Fibroblast of the aortic adventitia (primary cell): ENCODE measurements at places on chromosomes 5 and 9. TPM values are rescaled to one million over a fixed set of nuclear protein-coding genes. Genes with fewer than 3 reads are reported as not detected.

DMRT3 gene
- not detected in 2 replicates for total RNA-seq

PDGFRB gene
- 111 and 180 TPM in 2 replicates for total RNA-seq

NXNL2 gene
- total RNA-seq = 0.74 and 1.1 TPM in 2 replicates

SLC34A3 gene
- not detected in 2 replicates for total RNA-seq

CDH6 gene
- 7.4 and 103 TPM in 2 replicates for total RNA-seq

OTP gene
- total RNA-seq = not detected in 2 replicates

INSL6 gene
- total RNA-seq = not detected in 2 replicates

TAF11L7 gene
- total RNA-seq = not detected in 2 replicates

SERF1A gene
- 5.2 and 13.7 TPM in 2 replicates for total RNA-seq

FCN2 gene
- total RNA-seq = not detected in 2 replicates

DNAI1 gene
- total RNA-seq = 1.1 TPM in 1 of 2 replicates, not detected in the other

SPATA6L gene
- 0.25 and 1.2 TPM in 2 replicates for total RNA-seq

SPATA31A3 gene
- total RNA-seq = not detected in 2 replicates

FREM1 gene
- 0.45 and 0.49 TPM in 2 replicates for total RNA-seq

HTR1A gene
- not detected in 2 replicates for total RNA-seq

ZNF483 gene
- 2.6 and 8.8 TPM in 2 replicates for total RNA-seq

ARAP3 gene
- total RNA-seq = 2.6 and 6.2 TPM in 2 replicates

KLF4 gene
- total RNA-seq = 16.8 and 43.9 TPM in 2 replicates

GALNT10 gene
- 12.0 and 46.5 TPM in 2 replicates for total RNA-seq

LOX gene
- 65.0 and 193 TPM in 2 replicates for total RNA-seq

OLFM1 gene
- total RNA-seq = 0.81 and 1.5 TPM in 2 replicates

GKAP1 gene
- 1.4 and 2.2 TPM in 2 replicates for total RNA-seq

PROP1 gene
- not detected in 2 replicates for total RNA-seq

ALDH1B1 gene
- 10.4 and 14.3 TPM in 2 replicates for total RNA-seq

TLX3 gene
- total RNA-seq = not detected in 2 replicates

PCDHA4 gene
- total RNA-seq = 0.09 and 1.1 TPM in 2 replicates

LCN15 gene
- total RNA-seq = not detected in 2 replicates

ECM2 gene
- total RNA-seq = 23.3 and 74.6 TPM in 2 replicates

CATSPER3 gene
- total RNA-seq = 0.09 TPM in 1 of 2 replicates, not detected in the other

CLIC3 gene
- total RNA-seq = 4.3 and 5.2 TPM in 2 replicates

OR1Q1 gene
- 0.81 TPM in 1 of 2 replicates, not detected in the other for total RNA-seq

ARID3C gene
- total RNA-seq = 0.09 and 0.74 TPM in 2 replicates

AK1 gene
- 75.6 and 121 TPM in 2 replicates for total RNA-seq

ATOSB gene
- total RNA-seq = 14.1 and 22.1 TPM in 2 replicates

CAVIN4 gene
- 1.4 TPM in 2 replicates for total RNA-seq

LIFR gene
- 38.6 and 45.0 TPM in 2 replicates for total RNA-seq

PCDHA2 gene
- total RNA-seq = 0.09 and 0.16 TPM in 2 replicates

SH2D3C gene
- total RNA-seq = 0.18 and 6.0 TPM in 2 replicates

INSL4 gene
- total RNA-seq = not detected in 2 replicates

TSSK1B gene
- 1.4 TPM in 1 of 2 replicates, not detected in the other for total RNA-seq

CLTA gene
- 239 and 451 TPM in 2 replicates for total RNA-seq
